Suppressor macrophage treated with lipopolysaccharide for 4 hours (primary cell): ENCODE measurements at places on chromosomes 5 and 9.

- no peak for DNase-seq
Observed at GRCh38 chr9:37001459-37001858, 32.6 kb downstream of the PAX5 start.

- no peak for DNase-seq
Observed at GRCh38 chr9:5040730-5041389, 55.8 kb downstream of the JAK2 start.

DNA sequence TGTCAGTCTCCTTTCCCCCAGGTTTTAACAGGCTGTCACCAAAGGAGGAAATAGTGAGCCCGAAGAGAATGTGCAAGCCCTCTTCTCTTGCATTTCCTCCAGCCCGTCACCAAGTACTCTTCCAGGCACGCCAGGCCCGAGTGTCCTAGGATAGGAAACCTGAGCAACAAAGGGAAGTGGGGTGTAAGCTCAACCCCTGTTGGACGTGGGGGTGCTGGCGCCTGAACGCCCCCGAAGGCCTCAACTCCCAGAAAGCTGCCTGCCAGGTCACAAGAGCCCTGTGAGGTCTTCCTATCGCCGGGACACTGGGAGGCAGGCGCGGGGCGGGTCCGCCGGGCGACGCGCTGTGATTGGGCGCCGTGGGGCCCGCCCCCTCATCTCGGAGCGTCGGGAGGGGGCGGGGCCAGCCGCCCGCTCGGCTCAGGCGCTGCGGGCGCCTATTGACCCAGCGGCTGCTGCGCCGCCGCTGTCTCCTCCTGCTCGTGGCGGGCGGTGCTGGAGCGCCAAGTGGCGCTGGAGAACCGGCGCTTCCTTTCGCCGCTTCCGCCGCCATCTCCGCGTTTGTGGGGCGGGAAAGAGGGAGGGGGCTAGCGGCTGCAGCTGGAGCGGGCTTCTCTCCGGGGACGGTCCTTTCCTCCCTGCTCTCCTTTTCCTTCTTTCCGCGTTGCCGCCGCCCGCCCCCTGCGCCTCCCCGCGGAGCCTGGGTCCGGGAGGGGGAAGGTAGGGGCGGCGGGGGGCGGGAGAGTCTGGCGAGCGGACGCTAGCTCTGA, 572 bp upstream of the MAN2A1 start:
- DNase-seq = peak; percentile 97

GRCh38 chr5:120684213-120684612, 220.1 kb downstream of the PRR16 start:
- no peak for DNase-seq

GRCh38 chr5:61245486-61245885, 83.2 kb upstream of the SMIM15 start:
- DNase-seq = peak; percentile 64

GRCh38 chr5:172766287-172767108, 4.5 kb downstream of the DUSP1 start:
- peak; percentile 84 for DNase-seq

- DNase-seq = no peak
Observed at GRCh38 chr5:5686356-5686755, 263.9 kb downstream of the ICE1 start.

DNA sequence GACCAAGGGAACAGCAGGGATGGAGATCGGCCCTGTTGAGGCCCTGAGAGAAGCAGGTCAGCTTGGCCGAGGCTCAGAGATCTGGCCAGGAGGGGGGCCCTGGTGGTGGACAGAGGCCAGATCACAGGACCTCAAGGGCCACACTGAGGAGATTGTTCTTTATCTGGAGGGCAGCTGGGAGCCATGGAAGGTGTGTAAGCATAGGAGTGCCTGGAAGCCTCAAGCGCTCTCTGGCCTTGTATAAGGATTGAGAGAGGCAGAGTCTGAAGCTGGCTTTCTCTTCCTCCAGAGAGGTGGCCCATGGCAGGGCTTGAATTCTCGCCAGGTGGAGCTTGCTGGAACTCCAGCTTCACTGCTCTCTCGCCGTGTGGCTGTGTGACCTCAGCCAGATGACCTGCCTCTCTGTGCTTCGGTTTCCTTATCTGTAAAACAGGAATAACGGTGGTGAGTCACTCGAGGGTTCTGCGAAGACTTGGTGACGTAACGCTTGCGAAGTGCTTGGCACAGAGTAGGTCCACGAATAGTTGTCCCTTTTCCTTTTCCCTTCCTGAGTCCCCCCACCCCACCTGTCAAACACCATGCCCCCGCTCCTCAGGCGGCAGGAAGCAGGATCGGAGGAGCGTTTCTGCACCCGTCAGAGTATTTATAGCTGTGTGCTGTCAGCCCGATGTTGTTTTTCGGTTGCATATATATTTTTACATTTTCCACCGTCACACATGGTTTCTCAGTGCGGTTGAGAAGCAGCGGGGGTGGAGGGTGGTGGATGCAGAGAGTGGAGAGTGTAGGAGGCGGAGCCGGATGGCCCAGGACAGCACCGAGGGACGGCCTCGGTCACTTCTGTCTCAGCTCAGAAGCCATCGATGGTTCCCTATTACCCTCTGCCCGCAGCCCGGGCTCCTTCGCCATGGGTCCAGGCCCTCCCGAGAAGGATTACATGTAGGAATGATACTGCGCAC, 17.0 kb upstream of the CRB2 start:
- peak; percentile 87 for DNase-seq

- no peak for DNase-seq
Observed at GRCh38 chr5:100551183-100551582, 16.0 kb downstream of the FAM174A start.

DNA sequence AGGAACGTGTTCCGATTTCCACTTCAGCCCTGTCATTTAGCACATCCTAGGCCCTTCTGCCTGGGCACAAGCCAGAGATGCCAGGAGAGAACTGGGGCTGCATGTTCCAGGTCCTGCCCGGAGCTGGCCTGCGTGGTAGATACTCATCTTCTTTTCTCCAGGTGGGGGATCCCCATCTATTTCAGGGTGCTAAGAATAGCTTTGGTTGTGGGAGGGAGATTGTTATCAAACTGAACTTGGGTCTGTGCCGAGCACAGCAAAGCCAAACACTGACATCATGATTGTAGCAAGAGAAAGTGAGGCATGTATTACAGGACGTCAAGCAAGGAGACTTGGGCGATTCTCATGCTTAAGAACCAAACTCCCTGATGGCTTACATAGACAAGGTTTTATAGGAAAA, 18.2 kb downstream of the C9orf153 start:
- DNase-seq = no peak

DNA sequence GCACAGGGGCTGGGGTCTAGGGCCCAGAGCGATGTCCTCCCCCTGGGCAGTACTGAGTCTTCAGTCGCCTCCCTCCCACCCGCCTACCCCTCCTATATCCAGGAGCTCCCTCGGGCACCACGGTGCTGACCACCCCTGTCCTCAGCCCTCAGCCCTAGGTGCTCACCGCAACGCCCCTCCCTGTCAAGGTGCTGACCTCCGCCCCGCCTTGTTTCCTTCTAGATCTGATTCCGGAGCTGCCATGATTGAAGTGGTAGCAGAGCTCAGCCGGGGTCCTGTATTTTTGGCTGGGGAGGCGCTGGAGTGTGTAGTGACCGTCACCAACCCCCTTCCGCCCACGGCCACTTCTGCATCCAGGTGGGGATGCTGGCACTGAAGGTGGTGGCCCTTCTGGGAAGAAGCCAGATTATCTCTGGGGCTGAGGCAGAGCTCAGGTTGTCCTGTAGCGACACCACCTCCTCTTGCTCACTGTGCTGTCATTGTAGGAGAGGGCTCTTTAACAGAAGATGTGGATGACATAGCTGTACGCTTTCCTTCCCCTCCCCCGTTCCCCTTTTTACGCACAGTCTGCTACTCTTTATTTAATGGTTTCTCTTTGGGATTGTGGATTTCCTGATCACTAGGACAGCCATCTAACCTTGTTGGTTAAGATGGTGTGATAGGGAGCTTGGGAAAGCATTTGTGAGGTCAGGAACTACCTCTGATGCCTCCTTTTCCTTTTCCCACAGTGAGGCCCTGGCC, 598 bp downstream of the RGP1 start:
- no peak for DNase-seq

- DNase-seq = no peak
Observed at GRCh38 chr5:69431424-69432303, 16.7 kb downstream of the MARVELD2 start.

DNA sequence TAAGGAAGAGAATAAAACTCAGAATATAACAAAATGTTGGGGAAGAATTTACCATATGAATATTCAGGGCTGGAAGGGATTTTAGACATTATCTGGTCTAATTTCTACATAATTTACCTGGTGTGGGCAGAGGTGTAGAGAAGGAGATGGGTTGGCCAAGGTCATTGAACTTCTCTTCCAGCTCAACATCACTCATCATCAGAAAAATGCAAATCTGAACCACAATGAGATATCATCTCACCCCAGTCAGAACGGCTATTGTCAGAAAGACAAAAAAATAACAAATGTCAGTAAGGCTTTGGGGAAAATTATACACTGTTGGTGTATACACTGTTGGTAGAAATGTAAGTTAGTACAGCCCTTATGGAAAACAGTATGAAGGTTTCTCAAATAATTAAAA, 121.7 kb downstream of the PTTG1 start:
- DNase-seq = no peak

DNA sequence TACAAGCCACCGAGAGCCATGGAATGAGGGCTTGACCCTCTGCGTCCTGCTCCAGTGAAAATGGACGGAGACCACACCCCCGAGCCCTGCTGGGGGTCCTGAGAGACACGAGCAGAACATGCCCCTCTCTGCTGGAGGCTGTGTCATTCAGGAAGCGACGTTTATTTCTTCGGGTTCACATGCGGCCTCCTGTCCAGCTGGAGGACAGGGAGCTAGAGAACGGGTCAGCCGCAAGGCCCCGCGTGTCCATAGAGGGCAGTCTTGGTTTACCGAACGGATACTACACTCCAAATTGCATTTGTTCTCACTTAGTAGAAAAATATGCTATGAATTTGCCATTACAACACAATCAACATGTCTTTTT, 36.1 kb downstream of the MRPL36 start:
- DNase-seq = peak; percentile 50

GRCh38 chr9:21958833-21959232, 35.4 kb downstream of the CDKN2A start:
- DNase-seq = no peak

DNA sequence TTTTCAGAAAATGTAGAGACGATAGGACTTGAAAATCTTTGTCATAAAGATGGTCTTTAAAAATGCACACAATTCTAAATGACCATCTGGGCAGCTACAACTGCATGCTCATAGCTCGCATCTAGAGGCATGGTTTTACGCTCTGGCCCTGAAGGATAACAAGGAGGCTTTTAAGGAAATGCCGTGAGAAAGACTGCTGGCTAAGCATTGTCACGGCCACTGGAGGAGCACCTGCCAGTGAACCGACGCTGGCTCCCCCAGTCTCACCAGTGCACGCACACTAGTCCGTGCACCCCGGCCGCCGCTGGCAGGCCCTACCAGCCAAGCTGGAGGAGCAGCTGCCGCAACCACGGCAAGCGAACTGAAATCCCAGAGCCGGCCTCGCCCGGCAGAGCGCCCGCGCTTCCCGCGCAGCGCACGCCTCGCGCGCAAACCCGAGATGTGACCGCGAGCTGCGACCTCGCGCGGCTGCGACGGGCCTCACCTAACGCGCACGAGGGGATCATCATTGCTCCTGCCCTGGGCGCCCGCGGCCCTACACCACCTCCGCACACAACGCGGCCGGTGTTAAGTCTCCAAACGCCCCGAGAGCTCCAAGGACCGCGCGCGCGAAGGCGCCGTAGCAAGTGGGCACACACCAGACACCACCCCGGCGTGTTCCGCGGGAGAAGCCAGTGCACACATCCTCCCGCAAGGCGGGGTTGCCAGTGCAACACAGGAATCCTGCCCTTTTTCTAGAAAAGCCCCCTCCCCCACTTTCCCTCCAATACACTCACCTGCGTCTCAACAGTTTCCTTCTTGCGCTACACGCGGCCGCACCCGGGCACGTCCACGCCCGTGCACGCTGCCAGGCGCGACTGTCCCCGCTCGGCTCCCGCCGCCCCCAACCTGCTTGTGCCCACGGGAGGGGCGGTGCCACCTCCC, 5.3 kb downstream of the ELAVL2 start:
- DNase-seq = no peak

GRCh38 chr9:5976674-5977397, 38.6 kb downstream of the RANBP6 start:
- peak; percentile 68 for DNase-seq

DNA sequence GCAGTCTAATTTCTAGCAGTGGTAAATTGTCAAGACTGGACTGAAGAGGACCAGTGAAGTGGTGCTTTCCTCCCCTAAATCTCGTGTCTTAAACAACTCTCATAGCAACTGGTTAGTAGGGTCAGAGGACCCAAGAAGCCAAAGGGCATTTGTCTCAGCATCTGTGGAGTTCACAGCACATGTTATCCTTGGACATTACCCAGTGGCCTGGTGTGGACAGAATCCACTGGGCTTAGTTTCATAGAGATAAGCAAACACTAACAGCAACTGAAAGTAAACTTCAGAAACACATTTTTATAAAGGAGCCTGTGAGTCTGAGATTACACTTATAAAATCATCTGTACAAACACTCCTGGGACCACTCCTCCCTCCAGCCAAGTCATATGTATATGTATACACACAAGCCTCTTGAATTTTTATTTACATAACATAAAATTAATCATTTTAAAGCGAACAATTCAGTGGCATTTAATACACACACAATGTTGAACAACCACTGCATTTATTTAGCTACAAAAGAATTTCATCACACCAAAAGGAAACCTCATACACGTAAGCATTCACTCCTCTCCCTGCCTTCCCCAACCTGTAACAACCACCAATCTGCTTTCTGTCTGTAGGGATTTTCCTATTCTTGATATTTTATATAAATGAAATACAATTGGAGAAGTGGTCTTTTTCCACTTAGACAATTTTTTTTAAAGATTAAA, 457.8 kb downstream of the RASEF start:
- DNase-seq = no peak

GRCh38 chr5:53922508-53923498, 362.4 kb downstream of the NDUFS4 start:
- no peak for DNase-seq

GRCh38 chr9:92493749-92494387, 11.6 kb upstream of the ASPN start:
- no peak for DNase-seq

- no peak for DNase-seq
Observed at GRCh38 chr9:3873818-3874217, 348.0 kb upstream of the RFX3 start.

DNA sequence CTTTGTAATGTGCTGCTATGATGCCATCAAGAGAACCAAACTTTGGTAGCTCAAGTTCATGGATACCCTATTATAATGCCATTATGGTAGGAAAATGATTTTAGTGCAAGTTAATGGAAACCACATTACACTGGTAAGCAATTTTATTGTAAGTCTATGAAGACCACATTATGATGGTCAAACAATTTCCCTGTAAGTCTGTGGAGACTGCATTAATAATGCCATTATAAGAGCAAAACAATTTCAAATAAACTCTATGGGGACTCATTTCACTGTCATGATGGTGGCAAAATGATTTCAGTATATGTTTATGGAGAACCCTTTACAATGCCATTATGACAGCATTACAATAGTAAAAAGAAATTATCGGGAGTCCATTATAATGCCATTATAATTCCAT, 602.0 kb upstream of the MEF2C start:
- no peak for DNase-seq
